ENCODE measurements at places on chromosomes 11 and 22. TPM values are rescaled to one million over a fixed set of nuclear protein-coding genes. Genes with fewer than 3 reads are reported as not detected.

The ZDHHC8 gene
- 16.6 TPM for total RNA-seq

The OR6T1 gene
- not detected for total RNA-seq

The SCN4B gene
- 1.0 TPM for total RNA-seq

The SLC22A12 gene
- not detected for total RNA-seq

The TSSK2 gene
- total RNA-seq = not detected

The MMP13 gene
- total RNA-seq = not detected

The OR52B4 gene
- total RNA-seq = not detected

The PKNOX2 gene
- total RNA-seq = 2.2 TPM

The DDIAS gene
- 29.4 TPM for total RNA-seq

The ELF5 gene
- total RNA-seq = not detected

The MAJIN gene
- 0.97 TPM for total RNA-seq

The TRIM49C gene
- total RNA-seq = not detected

The HOATZ gene
- not detected for total RNA-seq

The KDELR3 gene
- total RNA-seq = 4.5 TPM

The GSTT2 gene
- not detected for total RNA-seq

The CYTH4 gene
- total RNA-seq = not detected

The OR51B2 gene
- not detected for total RNA-seq

The TBX1 gene
- 6.2 TPM for total RNA-seq

The ACTN3 gene
- 36.9 TPM for total RNA-seq

The SCN3B gene
- 0.14 TPM for total RNA-seq

The PLEKHA7 gene
- total RNA-seq = 4.2 TPM

The FOSL1 gene
- 1.0 TPM for total RNA-seq

The TMEM151A gene
- total RNA-seq = 0.85 TPM
